Heart right ventricle (tissue), 16 donors: ENCODE measurements at places on chromosomes 4 and X.

- no peaks in the 10 kb centered on the region for H3K27me3 ChIP-seq
- no peak overlapping the region for H3K4me3 ChIP-seq
- no peaks in the 10 kb centered on the region for H3K4me1 ChIP-seq
- H3K36me3 ChIP-seq = no peaks in the 10 kb centered on the region
- DNase-seq = no peak
Measured at GRCh38 chr4:7451800-7452199, 17.1 kb upstream of the PSAPL1 start.

DNA sequence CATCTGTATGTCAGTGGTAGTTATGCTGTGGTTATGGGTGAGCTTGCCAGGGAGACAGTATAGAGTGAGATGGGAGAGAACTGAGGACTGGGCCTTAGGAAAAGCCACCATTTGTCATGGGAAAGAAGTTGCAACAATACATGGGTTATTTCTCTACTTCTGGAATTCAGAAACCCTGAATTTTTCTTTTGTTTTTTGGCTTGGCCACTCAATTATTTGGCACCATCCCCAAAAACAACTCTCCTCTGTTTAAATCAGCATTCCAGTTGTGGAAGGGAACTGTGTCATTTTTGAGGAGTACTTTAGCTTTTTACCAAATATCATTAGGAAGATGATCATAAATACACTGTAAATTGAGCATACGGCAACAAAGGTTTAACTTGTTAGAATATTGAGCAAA lies 41.1 kb upstream of the ACSL4 start:
- no peaks in the 10 kb centered on the region for H3K36me3 ChIP-seq
- H3K4me3 ChIP-seq = no peak overlapping the region
- no peak overlapping the region for H3K27ac ChIP-seq

DNA sequence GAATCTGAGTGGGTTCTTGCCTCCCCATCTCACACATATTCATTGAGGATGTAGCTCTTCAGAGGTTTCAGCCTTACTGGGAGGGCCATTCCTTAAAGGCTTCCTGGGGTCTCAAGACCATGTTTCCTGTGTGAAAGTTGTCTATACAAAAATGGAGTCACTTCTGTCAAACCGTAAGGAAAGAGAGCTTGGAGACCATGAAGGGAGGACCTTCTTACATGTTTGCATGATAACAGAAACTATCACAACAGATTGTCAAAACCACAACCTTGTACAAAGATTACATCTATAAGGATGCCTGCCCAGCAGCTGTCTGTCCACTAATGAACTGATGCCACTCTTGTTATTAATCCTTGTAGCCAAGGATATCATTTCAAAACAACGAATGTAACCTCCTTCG lies 139.3 kb downstream of the PDE5A start:
- H3K27ac ChIP-seq = no peak overlapping the region
- no peak for DNase-seq
- H3K4me3 ChIP-seq = no peak overlapping the region
- no peaks in the 10 kb centered on the region for H3K36me3 ChIP-seq
- H3K4me1 ChIP-seq = no peaks in the 10 kb centered on the region

GRCh38 chrX:134172588-134173259 lies 64.3 kb upstream of the CCDC160 start:
- H3K27ac ChIP-seq = no peak overlapping the region
- H3K4me1 ChIP-seq = no peaks in the 10 kb centered on the region
- H3K27me3 ChIP-seq = no peaks in the 10 kb centered on the region
- H3K4me3 ChIP-seq = peak overlapping the region; percentile 39
- peak; percentile 44 for DNase-seq
- no peaks in the 10 kb centered on the region for H3K36me3 ChIP-seq

DNA sequence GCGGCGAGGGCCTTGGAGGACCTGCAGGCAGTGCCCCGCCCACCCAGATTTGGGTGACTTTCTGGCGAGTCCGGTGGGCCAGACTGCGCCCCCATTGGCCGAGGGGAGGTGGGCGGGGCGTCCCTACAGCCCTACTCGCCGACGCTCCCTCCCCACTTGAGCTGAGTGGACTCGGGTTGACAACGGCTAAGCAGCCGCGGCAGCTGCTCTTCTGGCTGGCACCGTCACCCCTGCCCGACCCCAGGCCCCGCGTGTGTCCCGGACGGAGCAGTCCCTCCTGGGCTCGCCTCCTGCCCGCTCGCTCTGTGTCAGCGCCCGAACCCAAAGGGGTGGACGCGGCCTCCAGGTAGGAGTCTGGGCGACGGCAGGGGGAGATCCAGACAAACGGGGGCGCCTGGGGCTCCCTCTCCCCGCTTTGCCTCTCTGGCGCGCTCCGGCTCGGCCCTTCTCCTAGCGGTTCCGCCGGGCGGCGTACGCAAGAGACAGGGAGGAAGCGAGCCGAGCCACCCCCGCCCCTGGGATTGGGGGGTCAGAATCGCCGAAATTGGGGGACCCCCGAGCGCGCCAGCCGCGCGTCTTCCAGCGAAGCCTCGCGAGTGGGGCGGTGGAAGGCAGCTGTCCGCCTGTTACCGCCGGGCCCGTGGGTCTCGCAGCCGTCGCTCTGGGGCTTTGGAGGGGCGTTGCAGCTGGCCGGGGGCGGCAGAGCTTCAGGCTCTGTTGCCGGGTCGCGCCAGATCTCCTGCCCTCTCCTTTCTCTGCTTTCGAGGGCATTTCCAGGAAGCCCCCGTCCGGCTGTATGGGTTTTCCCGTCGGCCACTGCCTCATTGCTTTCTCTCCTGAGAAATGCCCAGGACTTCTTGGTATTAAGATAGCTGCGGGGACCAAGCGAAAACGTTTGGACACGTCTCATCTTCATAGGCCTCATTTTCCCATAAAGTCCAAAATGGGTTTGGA lies 46.3 kb downstream of the STARD8 start:
- peaks cover 10% of the 10 kb centered on the region for H3K4me1 ChIP-seq
- DNase-seq = peak; percentile 86
- peak overlapping the region; percentile 89 for H3K27ac ChIP-seq
- H3K36me3 ChIP-seq = no peaks in the 10 kb centered on the region

- H3K27ac ChIP-seq = no peak overlapping the region
- no peaks in the 10 kb centered on the region for H3K27me3 ChIP-seq
- H3K4me3 ChIP-seq = no peak overlapping the region
- DNase-seq = no peak
- H3K4me1 ChIP-seq = no peaks in the 10 kb centered on the region
Measured at GRCh38 chr4:24260133-24260715, 324.1 kb downstream of the DHX15 start.

- H3K4me3 ChIP-seq = no peak overlapping the region
- no peaks in the 10 kb centered on the region for H3K27me3 ChIP-seq
- DNase-seq = no peak
- no peak overlapping the region for H3K27ac ChIP-seq
Measured at GRCh38 chr4:52951016-52951415, 88.9 kb downstream of the RASL11B start.

DNA sequence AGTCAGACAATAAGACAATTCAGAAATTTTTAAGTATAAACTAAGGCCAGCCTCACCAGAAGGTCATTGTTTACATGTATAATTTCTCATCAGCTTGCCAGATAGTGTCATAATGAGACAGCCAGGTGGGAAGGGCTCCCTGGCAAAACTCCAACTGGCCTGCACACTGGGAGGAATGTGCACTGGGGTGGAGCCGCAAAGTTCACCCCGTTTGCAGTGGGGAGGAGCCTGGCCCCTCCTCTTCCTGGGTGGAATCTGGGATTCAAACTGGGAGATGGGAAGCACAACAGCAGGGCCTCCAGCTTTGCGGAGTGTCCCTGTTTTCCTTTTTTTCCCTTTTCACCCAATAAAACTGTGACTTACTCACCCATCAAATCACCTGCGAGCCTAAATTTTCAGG lies 329.9 kb downstream of the SMARCA1 start:
- no peaks in the 10 kb centered on the region for H3K36me3 ChIP-seq
- no peaks in the 10 kb centered on the region for H3K27me3 ChIP-seq
- DNase-seq = peak; percentile 25
- H3K4me3 ChIP-seq = no peak overlapping the region
- no peaks in the 10 kb centered on the region for H3K4me1 ChIP-seq

DNA sequence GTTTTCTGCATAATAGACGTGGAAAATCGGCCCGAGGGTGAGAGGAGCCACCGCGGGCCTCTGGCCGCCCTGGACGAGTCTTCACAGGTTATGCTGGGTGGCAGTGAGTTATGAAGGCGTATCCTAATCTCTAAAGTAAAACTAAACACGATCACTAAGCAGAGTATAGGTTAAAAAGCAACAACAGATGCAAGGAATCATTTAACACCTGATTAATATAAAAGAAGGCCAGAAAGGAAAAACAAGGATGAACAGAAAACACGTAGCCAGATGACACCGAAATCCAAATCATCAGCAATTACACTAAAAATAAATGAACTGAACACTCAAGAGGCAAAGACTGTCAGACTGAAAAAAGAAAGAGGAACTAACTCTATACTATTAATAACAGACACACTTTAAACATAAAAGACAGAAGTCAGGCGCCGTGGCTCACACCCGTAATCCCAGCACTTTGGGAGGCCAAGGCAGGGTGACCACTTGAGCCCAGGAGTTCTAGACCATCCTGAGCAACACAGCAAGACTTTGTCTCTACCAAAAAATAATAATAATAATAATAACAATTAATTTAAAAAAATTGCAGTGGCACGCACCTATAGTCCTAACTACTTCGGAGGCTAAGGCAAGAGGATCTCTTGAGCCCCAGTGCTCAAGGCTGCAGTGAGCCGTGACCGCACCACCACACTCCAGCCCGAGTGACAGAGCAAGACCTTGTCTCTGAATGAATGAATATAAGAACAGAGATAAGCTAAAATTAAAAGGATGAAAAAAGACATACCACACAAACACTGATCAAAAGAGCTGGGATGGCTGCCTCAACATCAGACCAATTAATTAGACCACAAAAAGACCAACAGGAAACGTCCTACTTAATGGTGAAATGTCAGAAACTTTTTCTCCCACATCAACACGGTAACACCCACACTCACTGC lies 30.0 kb downstream of the CTBP1 start:
- H3K4me3 ChIP-seq = no peak overlapping the region
- H3K36me3 ChIP-seq = peaks cover 4% of the 10 kb centered on the region
- H3K4me1 ChIP-seq = peaks cover 9% of the 10 kb centered on the region
- no peak for DNase-seq

DNA sequence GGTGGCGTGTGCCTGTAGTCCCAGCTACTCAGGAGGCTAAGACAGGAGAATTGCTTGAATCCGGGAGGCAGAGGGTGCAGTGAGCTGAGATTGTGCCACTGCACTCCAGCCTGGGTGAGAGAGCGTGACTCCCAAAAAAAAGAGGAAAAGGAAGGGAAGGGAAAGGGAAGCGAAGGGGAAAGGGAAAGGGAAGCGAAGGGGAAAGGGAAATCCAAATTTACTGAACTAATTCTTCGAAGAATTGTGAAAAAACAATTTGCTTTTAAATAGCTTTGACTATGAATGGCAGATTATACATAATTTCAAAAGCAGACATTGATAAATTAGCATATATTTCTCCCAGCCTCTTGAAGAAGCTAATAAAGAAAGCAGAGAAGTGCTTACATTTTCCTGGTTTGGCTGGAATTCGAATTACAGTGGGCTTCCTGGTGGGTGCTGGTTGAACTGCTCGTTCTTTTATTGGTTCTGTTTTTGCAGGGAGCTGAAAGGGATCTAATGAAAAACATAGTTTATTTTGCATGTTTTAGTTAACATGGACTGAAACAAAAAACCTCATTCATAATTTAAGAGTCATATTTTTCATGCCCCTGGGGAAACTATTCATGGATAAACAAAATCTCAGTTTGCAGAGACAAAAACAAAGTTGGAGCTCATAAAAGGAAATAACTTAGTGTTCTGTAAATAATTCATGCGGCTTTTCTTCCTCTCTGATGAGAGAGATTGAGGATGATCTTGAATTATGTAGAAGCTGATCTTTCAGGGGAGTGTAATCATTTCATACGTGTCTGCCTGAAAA lies 66.0 kb downstream of the RPS3A start:
- no peaks in the 10 kb centered on the region for H3K36me3 ChIP-seq
- H3K27me3 ChIP-seq = no peaks in the 10 kb centered on the region
- DNase-seq = no peak
- H3K4me1 ChIP-seq = peaks cover 43% of the 10 kb centered on the region

DNA sequence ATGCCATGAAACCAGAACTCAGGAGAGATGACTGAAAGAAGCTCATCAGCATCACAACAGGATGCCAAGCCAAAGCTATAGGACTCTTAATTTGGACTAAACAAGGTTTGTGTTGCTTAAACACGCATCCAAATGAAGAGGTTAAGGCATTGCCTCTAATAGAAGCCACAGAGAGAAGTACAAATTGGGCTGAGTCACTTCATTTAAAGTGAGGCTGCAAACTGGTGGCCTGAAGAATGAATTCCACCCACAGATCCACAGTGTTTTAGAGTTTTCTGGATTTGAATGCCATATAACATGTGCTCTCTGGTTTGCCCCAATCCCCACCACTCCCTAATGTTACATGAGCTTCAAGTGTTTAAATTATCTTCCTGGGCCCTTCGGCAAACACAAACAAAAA lies 103.5 kb downstream of the FIP1L1 start:
- no peak overlapping the region for H3K27ac ChIP-seq
- DNase-seq = no peak
- no peaks in the 10 kb centered on the region for H3K4me1 ChIP-seq
- no peak overlapping the region for H3K4me3 ChIP-seq

GRCh38 chr4:127997534-127998388 lies 32.6 kb downstream of the ABHD18 start:
- no peak overlapping the region for H3K4me3 ChIP-seq
- no peaks in the 10 kb centered on the region for H3K4me1 ChIP-seq
- H3K27me3 ChIP-seq = no peaks in the 10 kb centered on the region
- no peak for DNase-seq

GRCh38 chrX:9434051-9434550 lies 30.8 kb upstream of the TBL1X start:
- H3K36me3 ChIP-seq = no peaks in the 10 kb centered on the region
- no peak overlapping the region for H3K27ac ChIP-seq
- DNase-seq = no peak
- no peak overlapping the region for H3K4me3 ChIP-seq
- H3K27me3 ChIP-seq = no peaks in the 10 kb centered on the region

- H3K4me3 ChIP-seq = no peak overlapping the region
- no peak overlapping the region for H3K27ac ChIP-seq
- no peaks in the 10 kb centered on the region for H3K4me1 ChIP-seq
- H3K36me3 ChIP-seq = no peaks in the 10 kb centered on the region
- no peak for DNase-seq
Measured at GRCh38 chr4:47155919-47156318, 124.6 kb downstream of the GABRB1 start.
